ENCODE measurements at places on chromosomes 4 and X.

GRCh38 chr4:173436149-173436579 is 37.2 kb upstream of the SCRG1 start:
- DNase-seq, result no peak

GRCh38 chr4:89800012-89800516 is 36.9 kb downstream of the SNCA start:
- no peak for DNase-seq

GRCh38 chr4:117135634-117136354 is 50.4 kb upstream of the TRAM1L1 start:
- DNase-seq, result no peak

DNA sequence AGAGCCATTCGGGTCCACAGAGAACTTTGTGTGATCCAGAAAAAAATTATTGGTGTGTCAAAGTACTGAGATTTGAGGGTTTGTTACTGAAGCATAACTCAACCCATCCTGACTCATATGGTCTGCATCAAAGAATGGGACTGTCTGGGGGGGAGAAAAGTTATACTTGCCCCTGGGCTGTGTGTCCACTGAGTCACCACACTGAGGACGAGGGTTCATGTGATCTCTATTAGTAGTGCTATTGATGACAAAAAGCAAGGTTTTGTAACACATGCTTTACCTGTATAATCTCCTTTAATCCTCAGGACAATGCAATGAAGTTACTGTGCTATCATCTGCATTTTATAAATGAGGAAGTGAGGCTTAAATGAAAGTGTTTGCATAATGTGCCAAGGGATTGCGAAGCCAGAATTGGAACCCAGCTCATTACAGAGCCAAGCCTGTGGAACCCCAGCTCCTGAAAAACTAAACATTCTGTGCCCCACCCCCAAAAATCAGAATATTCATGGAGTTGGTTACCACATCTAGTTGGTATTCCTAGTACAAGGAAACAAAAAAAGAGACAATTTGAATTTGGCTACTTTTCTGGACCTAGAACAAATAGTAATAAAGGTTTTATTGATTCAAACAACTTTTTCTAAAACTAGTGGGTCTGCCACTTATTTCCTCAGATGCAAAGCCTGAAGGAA is 31.2 kb downstream of the CCDC149 start:
- DNase-seq, result no peak

DNA sequence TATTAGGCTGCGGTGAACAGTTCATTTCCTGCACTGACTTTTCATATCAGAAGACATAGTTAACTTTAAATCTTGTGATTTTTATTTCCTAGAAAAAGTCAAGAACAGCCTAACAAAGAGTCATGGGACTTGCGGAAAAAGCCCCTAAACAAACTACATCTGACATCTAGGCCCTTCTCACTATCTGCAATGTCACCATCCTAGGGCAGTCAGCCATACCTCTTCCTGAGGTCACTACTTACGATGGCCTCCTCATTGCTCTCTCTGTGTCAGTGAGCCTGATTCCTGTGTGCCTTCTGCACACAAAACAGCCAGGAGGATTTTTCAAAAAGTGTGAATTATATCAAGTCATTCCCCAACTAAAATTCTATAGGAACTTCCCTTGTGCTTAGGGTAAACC is 22.4 kb upstream of the KIT start:
- DNase-seq, result no peak

DNA sequence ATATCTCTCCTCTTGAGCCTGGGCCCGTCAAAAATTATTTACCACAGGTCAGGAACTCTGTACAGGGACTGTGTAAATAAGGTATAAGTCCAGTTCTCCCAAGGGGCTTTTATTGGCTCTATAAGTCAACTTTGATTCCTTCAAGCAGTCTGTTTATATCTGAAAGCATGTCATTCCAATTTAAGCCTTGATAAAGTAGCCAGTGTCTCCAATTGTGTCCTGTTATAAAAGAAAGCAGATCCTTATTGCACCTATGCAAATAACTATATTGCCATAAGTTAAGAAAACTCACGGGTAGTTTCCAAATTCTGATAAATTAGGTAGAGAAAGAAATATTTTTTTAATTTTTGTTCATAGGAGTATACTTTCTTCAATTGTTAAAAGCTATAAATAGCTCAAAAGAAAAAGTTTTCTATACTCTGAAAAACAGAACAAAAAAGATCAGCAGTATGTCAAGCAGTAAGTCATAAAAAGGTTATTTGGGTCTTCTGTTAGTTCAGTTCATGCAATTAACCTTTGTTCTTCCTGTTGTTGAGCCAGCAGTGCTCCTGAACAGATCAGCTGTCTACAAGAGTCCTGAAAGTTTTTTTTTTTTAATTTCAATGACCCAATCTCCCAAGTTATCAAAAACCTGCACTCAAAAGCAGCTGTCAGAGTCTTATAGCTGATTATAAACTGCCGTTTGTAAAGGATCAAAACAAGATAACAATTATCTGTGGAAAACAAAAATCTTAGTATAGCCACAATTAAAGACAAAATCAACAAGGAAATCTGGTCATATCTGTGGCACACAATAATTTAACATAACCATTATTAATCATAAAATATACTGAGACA is 178.4 kb upstream of the GALNT7 start:
- no peak for DNase-seq

DNA sequence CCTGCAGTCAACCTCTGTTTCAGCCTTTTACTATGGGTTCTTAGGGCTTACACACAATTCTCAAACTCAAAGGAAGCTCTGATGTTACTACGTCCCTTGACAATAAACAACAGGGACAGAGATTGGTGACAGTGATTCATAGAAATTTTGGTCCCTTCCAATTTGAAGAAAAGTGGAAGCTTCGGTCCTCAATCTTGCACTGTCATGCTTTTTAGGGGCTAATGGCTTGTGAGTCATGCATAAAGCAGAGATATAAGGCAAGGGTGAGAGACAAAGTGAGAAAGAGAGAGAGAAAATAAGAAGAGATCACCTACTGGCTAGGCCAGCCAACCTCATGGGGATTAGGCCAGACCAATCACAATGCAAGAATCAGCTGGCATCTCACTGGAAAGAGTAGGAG is 63.2 kb upstream of the STARD8 start:
- DNase-seq, result no peak

- DNase-seq, result no peak
Measured at GRCh38 chr4:80196259-80196921, 913 bp upstream of the PRDM8 start.

DNA sequence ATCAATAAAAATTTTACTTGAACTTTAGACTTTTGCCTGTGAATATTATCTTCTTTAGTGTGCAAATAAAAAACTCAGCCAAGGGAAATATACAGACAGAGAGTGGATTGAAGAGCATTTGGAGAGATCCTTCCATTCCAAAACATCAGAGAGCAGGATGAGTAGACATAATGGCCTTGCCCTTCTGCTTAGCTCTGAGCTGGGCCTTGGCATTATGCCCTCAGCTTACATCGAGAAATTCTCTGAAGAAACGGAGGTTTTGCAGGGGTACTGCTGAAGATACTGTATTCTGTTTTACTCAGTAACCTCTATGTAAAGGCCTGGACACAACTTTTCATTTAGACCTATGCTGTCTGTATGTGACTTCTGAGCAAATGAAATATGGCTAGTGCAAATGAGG is 317.4 kb downstream of the STIM2 start:
- DNase-seq, result no peak

GRCh38 chrX:39577985-39578869 is 519.5 kb downstream of the BCOR start:
- DNase-seq, result no peak

GRCh38 chrX:48456628-48457331 is 13.3 kb downstream of the SLC38A5 start:
- DNase-seq, result no peak

- DNase-seq, result no peak
Measured at GRCh38 chr4:59700651-59701050, 1499.5 kb upstream of the ADGRL3 start.

DNA sequence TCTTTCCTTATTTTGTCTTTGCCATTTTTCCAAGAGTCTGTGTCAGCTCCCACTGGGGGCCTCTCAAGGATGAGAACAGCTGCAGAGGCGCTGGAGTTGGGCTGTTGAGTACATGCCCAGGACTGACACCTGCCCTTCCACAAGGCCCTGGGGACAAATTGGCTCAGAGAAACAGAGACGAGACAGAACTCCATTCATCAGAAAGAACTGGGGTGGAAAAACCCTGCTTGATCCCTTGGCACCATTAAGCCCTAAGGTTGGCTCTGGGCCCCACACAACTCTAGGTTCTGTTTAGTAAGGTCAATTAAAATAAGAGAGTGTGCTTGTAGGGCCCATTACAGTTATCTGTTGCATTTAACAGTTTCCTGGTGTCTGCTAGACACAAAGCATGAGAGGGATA is 63.6 kb downstream of the DCX start:
- no peak for DNase-seq
